ENCODE measurements at places on chromosomes 5 and 9.

- no peak for DNase-seq
These were observed 51.0 kb downstream of the FKTN start for GRCh38 chr9:105608721-105609598.

GRCh38 chr9:16277471-16277960 is 593.0 kb downstream of the BNC2 start:
- DNase-seq: no peak

DNA sequence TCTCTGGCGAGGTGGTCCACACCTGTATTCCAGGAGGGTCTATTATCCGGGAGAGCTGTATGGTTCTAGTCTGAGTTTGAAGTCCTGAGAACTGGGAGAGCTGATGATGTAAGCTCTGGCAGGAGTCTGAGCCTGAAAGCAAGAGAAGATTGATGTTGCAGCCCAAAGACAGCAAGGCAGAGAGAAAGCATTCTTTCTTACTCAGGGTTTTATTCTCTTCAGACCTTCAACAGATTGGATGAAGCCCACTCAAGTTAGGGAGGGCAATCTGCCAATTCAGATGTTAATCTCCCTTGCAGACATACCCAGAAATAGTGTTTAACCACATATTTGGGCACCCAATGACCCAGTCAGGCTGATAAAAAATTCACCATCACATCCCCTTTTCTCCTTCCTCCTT is 159.1 kb downstream of the CCDC171 start:
- DNase-seq: no peak

DNA sequence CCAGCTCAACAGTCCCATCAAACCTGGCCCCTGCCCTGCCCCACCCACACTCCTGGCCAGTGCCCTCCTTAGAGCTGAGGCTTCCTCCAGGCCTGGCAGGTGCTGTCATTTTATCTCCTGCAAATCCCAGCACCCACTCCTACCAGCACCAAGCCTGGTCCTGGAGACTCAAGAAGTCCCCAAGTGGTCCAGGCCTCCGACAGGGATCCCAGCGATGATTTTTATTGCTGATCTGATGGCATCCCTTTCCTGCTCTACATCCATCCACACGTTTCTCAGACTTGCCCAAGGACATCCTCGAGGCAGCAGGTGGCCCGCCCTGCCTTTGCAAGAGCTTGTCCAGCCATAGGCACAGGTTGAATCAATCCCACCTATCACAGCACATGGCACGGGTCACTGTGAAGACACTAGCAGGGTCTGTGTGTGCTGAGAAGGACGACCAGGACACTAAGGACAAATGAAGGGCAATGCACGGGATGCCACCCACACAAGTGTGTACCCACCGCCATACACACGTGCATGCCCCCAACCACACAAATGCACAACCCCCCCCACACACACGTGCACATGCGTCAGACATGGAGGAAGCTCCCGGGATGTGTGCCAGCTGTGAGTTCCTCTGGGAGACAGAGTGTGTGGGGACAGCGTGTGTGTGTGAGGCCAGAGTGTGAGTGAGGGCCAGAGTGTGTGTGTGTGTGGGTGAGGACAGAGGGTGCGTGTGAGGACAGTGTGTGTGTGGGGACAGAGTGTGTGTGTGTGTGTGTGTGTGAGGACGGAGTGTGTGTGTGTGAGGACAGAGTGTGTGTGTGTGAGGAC is 62.4 kb upstream of the UBAC1 start:
- DNase-seq: no peak

GRCh38 chr5:36492984-36493654 is 113.3 kb upstream of the SLC1A3 start:
- DNase-seq: no peak

DNA sequence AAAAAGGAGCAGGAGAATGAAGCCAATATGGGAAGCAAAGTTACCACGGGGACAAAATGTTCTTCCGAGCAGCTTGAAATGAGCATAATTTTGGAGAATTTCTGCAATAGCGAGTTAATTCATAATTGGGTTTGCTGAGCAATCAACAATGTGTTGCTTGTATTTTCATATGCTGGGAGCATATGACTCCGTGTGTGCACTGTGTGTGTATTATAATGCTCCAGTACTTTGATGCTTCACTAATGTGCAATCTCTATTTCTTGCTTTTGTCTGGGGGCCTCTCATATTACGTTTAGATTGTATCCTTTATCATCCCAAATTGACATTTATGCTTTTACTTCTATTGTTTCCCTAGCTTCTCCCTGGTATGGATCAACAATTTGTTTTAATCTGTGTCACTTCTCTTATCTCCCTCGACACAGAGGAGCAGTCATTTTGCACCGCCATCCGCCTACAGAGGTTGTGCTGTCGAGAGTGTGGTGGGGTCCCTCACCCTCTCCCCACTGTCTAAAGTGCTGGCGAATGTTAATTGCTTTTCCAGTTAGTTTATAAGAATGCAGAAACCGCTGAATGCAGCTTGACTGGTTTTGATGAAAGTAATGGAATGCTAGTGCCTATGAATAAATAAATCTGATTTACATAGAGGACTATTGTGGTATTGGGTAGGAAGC is 372.5 kb upstream of the WWC1 start:
- no peak for DNase-seq

DNA sequence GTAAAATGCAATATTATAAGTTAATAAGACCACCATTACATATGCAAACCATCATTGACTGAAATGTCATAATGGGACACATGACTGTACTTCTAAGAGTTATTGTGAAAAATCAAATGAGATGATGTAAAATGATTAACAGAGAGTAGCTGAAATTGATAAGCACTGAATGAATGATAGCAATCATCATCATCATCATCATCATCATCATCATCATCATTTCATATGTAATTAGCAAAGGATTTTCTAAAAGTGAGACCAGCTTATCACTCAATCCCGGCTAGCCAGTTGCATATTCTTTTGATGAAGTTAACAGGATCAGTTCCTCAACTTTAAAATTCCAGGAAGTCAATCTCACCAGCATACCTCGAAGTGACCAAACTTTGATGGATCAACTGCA is 650.3 kb upstream of the KLF4 start:
- no peak for DNase-seq
